ENCODE measurements at places on chromosomes 2 and 18. TPM values are rescaled to one million over a fixed set of nuclear protein-coding genes. Genes with fewer than 3 reads are reported as not detected.

Gene GAREM2
- 1.5 TPM for total RNA-seq

Gene IL1R2
- not detected for total RNA-seq

Gene ARHGEF4
- total RNA-seq = under 0.01 TPM

Gene TXNDC2
- total RNA-seq = 0.10 TPM

Gene NPHP1
- total RNA-seq = 4.6 TPM

Gene COL4A4
- under 0.01 TPM for total RNA-seq

Gene CXCR4
- total RNA-seq = 311 TPM

Gene DGUOK
- 53.9 TPM for total RNA-seq

Gene DQX1
- under 0.01 TPM for total RNA-seq

Gene RPL37A
- total RNA-seq = 952 TPM

Gene KCNIP3
- 0.48 TPM for total RNA-seq

Gene CDH20
- total RNA-seq = not detected

Gene GKN2
- total RNA-seq = 0.65 TPM

Gene CETN1
- total RNA-seq = not detected

Gene ATP6V1C2
- under 0.01 TPM for total RNA-seq

Gene GREB1
- total RNA-seq = 0.19 TPM

Gene DSG1
- total RNA-seq = not detected

Gene VAMP8
- total RNA-seq = 27.4 TPM

Gene ANKRD30B
- total RNA-seq = not detected

Gene ITPRIPL1
- total RNA-seq = 3.4 TPM

Gene PTMA
- 1,307 TPM for total RNA-seq

Gene METTL8
- 34.5 TPM for total RNA-seq

Gene MSH2
- total RNA-seq = 28.5 TPM

Gene SCG2
- total RNA-seq = not detected

Gene LDLRAD4
- 7.0 TPM for total RNA-seq

Gene ERBB4
- total RNA-seq = under 0.01 TPM

Gene CAPN10
- 27.4 TPM for total RNA-seq

Gene MGAT4A
- 100 TPM for total RNA-seq

Gene ZAP70
- not detected for total RNA-seq

Gene FAM161A
- total RNA-seq = 1.7 TPM

Gene ABHD1
- not detected for total RNA-seq

Gene CGREF1
- total RNA-seq = 8.5 TPM

Gene ATAD2B
- total RNA-seq = 19.6 TPM

Gene SCYGR4
- not detected for total RNA-seq

Gene RAMP1
- total RNA-seq = not detected

Gene CD226
- under 0.01 TPM for total RNA-seq

Gene POMC
- 0.98 TPM for total RNA-seq

Gene ACADL
- total RNA-seq = not detected

Gene DHRS9
- 3.7 TPM for total RNA-seq

Gene ANKRD23
- total RNA-seq = 1.9 TPM

Gene CAVIN2
- 335 TPM for total RNA-seq

Gene CLEC4F
- total RNA-seq = not detected

Gene CSRNP3
- 0.19 TPM for total RNA-seq

Gene GATA6
- total RNA-seq = 8.3 TPM

Gene EML6
- total RNA-seq = 0.65 TPM

Gene MDH1B
- 0.33 TPM for total RNA-seq

Gene EIF4E2
- 100 TPM for total RNA-seq

Gene NGEF
- 0.10 TPM for total RNA-seq

Gene LINC00305
- total RNA-seq = not detected

Gene COMMD1
- 49.2 TPM for total RNA-seq

Gene SPAG16
- 9.1 TPM for total RNA-seq

Gene TCF7L1
- 8.3 TPM for total RNA-seq

Gene ABCA12
- total RNA-seq = 0.10 TPM

Gene RBBP8
- 11.1 TPM for total RNA-seq

Gene GRP
- total RNA-seq = not detected

Gene TRIP12
- 287 TPM for total RNA-seq

Data from vein endothelial cell (primary cell).